Astrocyte (in vitro differentiated cells and primary cell): ENCODE measurements at places on chromosomes 4 and X.
A peak's percentile ranks its signal among the peaks of the same experiment; 100 is the strongest.

GRCh38 chr4:129821073-129821472 is 725.1 kb downstream of the C4orf33 start:
- DNase-seq = no peak

- no peak for DNase-seq
These were observed 47.0 kb downstream of the NUDT9 start for GRCh38 chr4:87469390-87469789.

DNA sequence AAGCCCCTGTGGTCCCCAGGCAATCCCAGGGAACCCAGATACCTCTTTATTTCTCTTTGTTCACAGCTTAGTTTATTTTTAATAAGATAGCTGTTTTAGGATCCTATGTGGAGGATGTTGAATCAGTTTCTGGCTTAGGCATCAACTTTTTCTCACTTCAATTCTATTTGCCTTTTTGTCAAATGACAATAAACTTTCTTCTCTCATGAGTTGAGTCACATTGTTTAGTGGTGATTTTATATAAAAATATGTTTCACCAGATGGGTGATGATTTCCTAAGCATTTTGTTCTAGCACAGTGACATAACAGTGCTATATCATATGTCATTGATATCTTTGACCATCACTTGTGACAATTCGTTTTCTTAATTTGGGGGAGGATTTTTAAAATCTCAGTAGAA is 198.1 kb upstream of the PUDP start:
- peak; percentile 19 for DNase-seq

- peak; percentile 10 for DNase-seq
These were observed 244.0 kb upstream of the SMIM31 start for GRCh38 chr4:164509951-164510350.

DNA sequence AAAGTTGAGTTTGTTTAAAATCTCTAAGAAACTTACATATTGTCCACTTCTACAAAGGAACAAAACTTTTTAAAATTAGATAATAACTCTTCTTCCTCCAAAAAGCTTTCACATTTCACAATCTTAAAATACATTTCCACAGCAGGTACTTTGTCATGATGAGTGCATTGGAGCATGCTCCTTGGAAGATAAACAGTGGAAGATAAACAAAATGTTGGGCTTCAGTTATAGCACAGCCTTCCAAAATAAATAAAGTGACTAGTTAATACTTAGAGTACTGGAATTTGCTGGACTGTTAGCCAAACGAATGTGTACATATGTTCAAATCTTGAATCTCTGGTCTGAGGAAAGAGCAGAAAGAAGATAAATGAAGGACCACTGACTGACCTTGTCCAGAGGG is 54.9 kb upstream of the PDE5A start:
- DNase-seq = peak; percentile 85

GRCh38 chr4:171817026-171817425 is 3.8 kb downstream of the GALNTL6 start:
- no peak for DNase-seq

- no peak for DNase-seq
These were observed 1506.6 kb downstream of the PCDH7 start for GRCh38 chr4:32226733-32227132.

DNA sequence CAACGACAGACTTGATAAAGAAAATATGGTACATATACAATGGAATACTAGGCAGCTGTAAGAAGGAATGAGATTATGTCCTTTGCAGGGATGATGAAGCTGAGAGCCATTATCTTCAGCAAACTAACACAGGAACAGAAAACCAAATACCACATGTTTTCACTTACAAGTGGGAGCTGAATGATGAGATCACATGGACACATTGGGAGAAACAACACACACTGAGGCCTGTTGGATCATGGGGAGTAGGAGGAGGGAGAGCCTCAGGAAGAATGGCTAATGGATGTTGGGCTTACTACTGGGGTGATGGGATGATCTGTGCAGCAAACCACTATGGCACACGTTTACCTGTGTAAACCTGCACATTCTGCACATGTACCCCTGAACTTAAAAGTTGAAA is 209.7 kb downstream of the SPRY1 start:
- DNase-seq = no peak

GRCh38 chr4:76758290-76758882 is 139.6 kb downstream of the SOWAHB start:
- peak; percentile 58 for DNase-seq

- no peak for DNase-seq
These were observed 303.6 kb upstream of the FAT1 start for GRCh38 chr4:187027272-187027671.
